ENCODE measurements at places on chromosomes 11 and 22.

- peak; percentile 93 for DNase-seq
These were observed 67.0 kb downstream of the IGLL5 start for GRCh38 chr22:22954656-22955055.

- DNase-seq: no peak
These were observed 5.7 kb upstream of the SMARCB1 start for GRCh38 chr22:23781065-23781464.

GRCh38 chr22:32352681-32353080 lies 5.0 kb upstream of the RFPL3 start:
- DNase-seq: no peak

DNA sequence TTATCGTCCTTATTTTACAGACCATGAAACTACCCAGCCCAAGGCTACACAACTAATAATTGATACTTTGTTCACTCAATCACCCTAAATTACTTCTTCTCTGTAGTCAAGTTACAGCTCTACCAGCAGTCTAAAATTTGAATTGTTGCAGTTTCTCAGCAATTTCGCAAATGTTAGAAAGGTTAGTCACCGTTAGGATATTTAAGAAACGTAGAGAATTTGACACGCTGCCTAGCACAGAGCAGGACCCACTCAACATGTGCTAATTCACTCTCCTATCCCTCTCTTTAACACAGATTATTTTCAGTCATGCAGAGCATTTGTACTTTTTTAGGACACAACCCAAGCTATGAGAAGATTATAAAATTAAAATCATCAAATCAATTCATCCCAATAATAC lies 771.1 kb upstream of the LUZP2 start:
- no peak for DNase-seq

DNA sequence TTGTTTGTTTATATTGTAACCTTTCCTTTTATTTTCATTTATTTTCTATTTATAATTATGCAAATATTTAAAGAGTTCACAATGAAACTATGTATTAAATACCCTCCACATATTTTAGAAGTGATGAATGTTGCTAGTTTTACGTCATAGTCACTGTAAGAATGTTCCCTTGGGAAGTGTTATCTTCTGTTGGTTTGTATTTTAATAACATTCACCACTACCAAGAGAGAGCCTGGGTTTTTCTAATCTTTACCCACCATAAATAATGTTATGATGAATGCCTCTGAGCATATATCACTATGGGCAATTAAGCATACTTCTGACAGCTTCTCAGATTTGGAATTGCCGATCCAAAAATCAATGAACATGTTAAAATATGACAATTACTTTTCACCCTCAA lies 80.7 kb downstream of the GGT1 start:
- DNase-seq: no peak

- no peak for DNase-seq
These were observed 467.0 kb downstream of the LUZP2 start for GRCh38 chr11:24963852-24964251.

- peak; percentile 92 for DNase-seq
These were observed at the start of gene CAPN5 for GRCh38 chr11:77066229-77067042. Gene CAPN5, plus strand, starts transcription at chr11:77066971. Its CDS starts 17,916 bp downstream, at chr11:77084887.

GRCh38 chr11:134034496-134035381 lies 34.1 kb upstream of the JAM3 start:
- DNase-seq: no peak

DNA sequence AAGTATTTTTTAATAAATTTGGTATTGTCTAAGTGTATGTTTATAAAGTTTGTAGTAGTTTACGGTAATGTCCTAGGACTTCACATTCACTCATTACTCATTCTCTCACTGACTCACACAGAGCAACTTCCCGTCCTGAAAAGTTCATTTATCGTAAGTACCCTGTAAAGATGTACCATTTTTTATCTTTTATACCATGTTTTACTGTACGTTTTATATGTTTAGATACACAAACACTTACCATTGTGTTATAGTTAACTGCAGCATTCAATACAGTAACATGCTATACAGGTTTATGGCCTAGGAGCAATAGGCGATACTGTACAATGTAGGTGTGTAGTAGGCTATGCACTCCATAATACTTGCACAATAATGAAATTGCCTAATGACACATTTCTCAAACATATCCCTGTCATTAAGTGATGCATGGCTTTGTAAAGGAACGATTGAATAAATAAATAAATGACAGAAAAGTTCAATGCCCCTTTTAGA lies 12.5 kb upstream of the CARD18 start:
- DNase-seq: no peak

DNA sequence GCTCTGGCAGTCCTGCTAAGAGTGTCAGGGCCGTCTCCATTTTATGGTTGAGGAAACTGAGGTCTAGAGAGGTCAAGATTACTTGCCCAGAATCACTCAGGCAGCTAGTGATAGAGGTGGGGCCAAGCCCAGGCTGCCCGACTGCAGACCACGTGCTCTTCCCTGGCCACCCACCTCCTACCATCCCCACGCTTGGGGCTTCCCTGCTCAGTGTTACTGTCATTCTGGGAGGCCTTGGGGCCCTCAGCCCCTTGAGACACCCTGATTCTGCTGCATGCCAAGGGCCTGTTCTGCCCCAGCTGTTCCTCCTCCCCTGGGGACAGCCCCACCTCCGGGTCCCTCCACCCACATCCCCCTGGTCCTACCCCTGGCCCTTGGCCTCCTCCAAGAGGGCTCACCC lies 17.2 kb upstream of the TAB1 start:
- no peak for DNase-seq

DNA sequence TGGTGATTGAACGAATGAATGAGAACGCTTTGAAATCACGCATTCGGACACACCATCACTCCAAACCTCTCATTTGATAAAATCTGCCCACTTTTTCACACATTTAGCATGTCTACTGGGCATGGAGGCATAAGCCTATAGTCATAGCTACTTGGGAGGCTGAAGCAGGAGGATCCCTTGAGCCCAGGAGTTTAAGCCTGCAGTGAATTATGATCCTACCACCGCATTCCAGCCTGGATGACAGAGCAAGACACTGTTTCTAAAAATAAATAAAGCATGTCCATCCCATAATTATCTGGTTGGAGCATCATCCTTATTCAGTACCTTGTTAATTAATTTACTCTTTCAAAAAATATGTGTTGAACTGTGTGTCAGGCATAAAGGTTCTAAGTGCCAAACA lies 3.3 kb upstream of the PICALM start:
- DNase-seq: no peak

All from NAMALWA (cell line).